ENCODE measurements at places on chromosomes 2 and 18.

DNA sequence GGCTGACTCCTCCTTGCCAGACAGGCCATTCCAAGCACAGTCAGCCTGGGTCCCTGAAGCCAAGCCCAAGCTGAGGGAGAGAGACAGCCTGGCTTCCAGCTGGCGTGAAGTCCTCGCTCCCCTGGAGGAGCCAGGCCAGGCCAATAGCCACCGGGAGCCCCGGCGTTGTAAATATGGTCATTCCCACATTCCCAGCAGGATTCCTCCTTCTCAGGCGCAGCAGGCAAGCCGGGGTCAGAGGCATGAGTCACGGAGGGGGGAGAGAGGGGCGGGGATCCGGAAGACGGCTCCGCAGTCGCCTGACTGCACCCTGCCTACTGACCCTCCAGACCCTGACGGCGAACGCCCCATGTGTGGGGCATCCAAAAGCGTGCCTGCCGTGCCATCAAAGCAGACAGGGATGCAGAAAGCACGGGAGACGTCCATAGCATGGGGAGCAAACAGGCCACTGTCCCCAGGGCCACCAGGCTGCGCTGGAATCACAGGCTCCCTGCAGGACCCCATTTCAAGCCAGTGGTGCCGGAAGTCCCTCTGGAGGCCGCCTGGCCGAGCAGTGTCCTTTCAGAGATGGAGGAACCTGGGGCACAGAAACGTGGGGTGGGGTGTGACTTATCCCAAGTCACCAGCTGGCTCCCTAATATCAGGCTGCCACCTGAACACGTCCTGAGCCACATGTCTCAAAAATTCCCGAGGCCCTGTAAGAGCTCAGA lies 48.2 kb downstream of the TWIST2 start:
- no peak for DNase-seq

DNA sequence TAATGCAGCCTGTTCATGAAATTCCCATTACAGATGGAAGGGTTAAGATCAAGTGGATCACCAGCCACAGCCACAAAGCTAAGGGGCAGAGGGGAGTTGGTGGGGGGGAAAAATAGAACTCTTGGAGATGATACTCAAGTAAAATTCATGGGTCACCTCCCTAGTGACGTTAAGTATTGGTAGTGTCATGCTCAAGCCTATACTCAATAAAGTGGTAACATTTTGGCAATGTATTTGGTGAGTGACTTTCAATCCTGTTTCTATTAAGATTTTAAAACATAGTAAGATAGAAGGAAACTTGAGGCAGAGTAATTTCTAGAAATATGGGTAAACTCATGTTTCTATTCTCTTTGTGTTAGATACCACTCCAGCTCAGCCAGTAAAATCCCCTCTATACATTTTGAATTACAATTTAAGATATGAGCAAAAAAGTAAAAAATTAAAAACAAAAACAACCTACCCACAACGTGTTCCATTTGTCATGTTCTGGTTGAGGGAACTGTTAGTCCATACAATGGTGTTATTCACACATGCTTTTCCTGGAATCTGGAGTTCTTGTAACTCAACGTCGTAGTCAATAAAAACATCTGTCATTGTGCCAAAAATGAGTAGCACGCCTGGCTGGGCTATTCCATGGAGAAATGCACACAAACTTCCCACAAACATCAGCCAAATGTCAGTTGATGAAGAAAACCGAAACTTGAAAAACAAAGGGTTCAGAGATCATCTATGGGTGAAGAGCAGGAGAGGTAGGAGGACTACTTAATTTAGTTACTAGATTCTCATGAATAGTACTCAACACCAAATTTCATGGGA lies 18.1 kb downstream of the ABCB11 start:
- no peak for DNase-seq

DNA sequence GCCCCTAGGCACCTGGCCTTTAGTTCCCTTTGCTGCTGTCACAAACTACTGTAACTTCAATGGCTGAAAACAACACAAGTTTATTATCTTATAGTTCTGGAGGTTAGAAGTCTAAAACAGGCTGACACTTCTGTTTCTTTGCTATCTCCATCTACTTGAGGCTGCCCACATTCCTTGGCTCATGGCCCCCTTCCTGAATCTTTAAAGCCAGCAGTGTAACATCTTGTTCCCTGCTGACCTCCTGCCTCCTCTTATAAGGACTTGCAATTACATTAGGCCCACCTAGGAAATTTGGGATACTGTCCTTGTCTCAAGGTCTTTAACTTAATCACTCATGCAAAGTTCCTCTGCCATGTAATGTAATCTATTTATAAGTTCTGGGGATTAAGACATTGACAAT lies 6.5 kb downstream of the SMYD1 start:
- no peak for DNase-seq

DNA sequence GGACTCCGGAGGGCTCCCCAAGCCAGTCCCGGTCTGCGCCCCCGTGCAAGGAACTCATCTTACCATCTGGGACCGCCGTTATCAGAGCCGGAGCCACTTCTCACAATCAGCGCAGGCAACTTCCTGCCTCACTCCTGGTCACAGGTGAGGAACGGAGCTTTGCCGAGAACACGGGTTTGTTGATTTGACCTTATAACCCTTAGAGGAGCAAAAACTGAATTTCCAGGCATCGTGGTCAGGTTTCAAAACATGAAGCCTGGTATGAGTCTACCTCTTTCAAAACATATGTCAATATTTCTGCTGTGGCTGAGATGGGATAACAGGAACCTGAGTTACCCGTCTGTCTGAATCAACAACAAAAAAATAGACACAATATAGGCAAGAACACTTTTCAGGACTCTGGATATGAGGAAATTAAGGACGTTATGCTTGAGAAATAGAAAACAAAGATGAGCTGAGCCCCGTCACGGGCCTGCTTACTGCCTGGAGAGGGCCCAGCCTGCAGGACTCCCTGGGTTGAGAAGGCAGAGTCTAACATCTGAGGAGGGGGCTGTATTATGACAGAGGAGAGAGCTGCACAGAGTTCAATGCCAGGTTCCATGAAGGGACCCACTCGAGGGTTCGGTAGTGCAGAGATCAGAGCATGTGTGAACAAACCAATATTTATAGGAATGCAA lies 148.7 kb downstream of the NDUFA10 start:
- no peak for DNase-seq

DNA sequence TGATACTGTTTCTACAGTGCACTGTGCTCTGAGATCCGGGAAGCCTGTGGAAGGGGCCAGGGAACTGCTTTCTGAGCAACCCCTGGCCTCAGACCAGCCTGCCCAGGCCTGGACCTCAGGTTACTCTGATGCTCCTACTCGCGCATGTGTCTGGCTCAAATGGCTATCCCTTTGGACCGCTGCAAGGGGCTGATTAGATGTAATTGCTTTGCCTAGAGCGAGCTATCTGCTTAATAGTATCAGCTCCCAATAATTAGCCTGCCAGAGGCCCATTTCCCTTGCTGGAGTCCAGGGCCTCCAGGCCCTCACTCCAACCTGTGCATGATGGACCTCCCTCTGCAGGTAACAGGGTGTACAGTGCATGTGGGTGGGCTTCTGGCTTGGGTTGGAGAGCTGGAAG lies 7.2 kb upstream of the KCNK3 start:
- no peak for DNase-seq

DNA sequence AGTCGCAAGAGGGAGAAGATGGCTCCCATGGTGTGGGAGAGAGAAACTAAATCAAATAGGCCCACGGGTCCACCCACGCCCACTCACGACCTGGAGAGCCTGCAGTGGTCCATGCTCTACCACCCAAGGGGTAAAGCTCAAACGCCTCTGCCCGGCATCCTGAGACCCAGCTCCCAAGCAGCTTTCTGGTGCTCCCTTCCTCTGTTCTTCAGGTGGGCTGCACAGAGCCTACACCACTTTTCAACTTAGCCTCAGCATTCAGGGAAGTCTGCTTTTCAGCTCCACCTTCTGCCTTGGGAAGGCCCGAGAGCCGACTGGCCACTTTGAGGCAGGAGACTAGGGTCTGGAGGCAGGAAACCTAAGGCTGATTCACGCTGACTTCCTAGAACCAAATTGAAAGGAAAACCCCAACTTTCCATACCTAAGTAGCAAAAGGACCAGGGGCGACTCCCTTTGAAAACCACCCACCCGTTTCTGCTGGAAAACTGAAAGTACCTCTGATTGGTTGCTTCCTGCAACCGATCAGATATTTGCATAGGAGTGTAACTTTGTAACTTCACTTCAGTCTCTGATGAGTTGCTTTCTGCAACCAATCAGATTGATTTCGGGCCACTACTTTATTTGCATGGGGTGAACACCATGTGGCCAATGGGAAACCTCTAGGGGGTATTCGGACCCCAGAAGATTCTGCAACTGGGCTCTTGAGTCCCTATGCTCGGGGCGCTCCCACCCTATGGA lies 26.8 kb upstream of the SPATA3 start:
- no peak for DNase-seq

DNA sequence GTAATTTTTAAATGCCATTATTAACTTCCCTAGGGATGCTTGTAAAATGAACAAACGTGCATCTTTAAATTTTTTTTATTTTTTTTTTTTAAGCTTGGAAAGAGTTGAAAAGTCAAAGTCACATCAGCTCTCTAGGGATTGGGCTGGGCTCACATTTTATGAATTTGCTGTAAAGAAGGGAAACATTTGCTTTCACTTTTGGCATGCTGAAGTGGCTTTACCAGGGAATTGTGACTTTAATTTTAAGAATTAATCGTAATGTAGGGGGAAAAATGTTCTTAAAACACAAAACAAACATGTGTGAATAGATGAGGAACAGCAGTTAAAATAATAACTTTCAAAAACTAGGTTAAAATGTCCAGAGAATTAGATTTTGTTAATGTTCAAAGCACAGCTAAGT lies 123.0 kb downstream of the AGAP1 start:
- DNase-seq: no peak

GRCh38 chr18:48007955-48008701 lies 77.7 kb upstream of the SMAD2 start:
- peak; percentile 33 for DNase-seq

DNA sequence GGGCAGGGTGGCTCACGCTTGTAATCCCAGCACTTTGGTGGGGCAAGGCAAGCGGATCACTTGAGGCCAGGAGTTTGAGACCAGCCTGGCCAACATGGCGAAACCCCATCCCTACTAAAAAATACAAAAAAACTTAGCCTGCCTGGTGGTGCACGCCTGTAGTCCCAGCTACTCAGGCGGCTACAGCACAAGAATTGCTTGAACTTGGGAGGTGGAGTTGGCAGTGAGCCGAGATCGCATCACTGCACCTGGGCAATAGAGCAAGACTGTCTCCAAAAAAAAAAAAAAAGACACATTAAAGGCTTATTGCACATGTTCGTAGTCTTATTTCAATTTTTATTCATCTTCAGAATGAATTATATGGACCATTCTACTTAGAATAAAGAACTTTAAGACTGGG lies 110.2 kb downstream of the BMPR2 start:
- DNase-seq: no peak

DNA sequence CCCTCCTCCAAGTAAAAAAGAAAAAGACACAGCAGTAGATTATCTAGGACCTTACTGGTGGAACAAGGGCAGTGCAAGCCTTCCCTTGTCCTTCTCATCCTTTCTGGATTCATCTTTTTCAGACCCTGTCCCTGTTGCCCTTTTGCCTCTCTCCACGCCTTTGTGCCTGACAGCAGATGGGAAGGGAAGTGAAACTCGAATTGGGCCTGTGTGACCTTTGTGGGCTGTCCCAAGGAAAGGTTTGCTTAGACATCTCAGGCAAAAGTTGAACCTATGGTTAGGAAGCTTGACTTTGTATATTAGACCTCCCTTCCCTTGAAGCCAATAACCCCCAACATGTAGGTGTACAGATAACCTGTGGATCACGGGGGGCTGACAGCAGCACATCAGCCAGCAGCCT lies 185.3 kb downstream of the PRKCE start:
- DNase-seq: no peak

DNA sequence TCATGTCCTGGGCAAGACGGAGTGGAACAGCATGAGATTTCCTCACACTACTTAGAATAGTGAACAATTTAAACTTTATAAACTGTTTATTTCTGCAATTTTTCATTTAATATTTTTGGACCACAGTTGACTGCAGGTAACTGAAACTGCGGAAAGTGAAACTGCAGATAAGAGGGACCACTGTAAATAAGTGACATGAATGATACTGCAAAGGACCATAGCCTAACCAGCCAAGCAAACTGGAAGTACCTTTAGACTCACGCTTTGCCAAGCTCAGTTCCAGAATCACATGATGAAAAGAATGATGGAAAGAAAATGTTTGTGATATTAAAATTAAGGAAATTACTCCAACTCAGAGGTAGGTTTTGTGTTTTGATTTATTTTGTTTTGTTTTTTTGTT lies 94.6 kb upstream of the ITGA4 start:
- no peak for DNase-seq

GRCh38 chr18:70931942-70932814 lies 643.3 kb downstream of the SOCS6 start:
- peak; percentile 5 for DNase-seq

DNA sequence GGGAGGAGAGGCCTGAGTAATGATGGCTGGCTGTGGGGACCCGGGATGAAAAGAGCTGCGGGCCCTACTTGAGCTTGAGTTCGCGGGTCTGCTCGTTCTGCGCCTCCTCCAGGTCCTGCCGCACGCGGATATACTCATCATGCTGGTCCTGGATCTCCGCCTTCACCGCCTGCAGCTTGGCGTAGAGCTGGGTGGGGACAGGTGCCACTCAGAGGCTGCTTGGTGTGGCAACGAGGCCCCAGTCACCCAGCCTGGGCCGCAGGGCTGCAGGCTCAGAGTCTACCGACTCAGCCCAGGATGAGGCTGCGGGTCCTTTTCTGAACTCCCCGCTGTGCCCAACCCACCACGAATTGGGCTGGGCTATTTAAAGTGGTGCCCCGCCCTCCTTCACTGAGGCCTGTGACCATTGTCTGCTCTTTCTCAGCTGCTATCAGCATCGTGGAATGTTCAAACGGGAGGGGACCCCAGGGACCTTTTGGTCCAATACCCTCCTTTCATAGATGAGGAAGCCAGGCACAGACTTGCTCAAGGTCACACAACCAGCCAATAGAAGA lies 28.0 kb downstream of the KIF3C start:
- no peak for DNase-seq

GRCh38 chr18:40897884-40898283 lies 1057.2 kb upstream of the PIK3C3 start:
- no peak for DNase-seq

DNA sequence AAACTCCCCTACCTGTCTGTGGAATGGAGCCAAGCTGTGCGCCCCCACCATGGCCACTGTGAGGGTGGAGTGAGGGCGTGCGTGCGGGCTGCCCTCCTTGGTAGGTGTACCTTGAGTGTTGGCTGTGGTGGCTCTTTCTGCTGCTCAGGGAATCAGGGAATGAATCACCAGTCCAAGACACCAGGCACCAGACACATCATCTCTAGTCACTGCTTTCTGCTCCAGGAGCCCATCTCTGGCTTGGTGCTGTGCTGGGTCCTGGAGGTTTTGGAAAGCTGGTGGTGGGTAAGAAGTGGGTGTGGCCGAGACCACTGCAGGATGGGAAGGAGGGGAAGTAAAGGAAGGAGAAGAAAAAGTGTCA lies 209.9 kb downstream of the SEPTIN10 start:
- DNase-seq: no peak

Data from CD4-positive, alpha-beta T cell treated with Interleukin-10 for 1 hour (primary cell).